ENCODE measurements at places on chromosomes 5 and 9. TPM values are rescaled to one million over a fixed set of nuclear protein-coding genes. Genes with fewer than 3 reads are reported as not detected.

ANGPTL2 gene
- total RNA-seq = 57.0 TPM

- H3K4me1 ChIP-seq = peaks cover 25% of the 10 kb centered on the region
- DNase-seq = no peak
- H3K36me3 ChIP-seq = no peaks in the 10 kb centered on the region
- H3K4me3 ChIP-seq = no peak overlapping the region
- no peak overlapping the region for H3K27ac ChIP-seq
- no peaks in the 10 kb centered on the region for H3K27me3 ChIP-seq
Measured at GRCh38 chr9:77511525-77511924, 136.6 kb downstream of the GNA14 start.

DNA sequence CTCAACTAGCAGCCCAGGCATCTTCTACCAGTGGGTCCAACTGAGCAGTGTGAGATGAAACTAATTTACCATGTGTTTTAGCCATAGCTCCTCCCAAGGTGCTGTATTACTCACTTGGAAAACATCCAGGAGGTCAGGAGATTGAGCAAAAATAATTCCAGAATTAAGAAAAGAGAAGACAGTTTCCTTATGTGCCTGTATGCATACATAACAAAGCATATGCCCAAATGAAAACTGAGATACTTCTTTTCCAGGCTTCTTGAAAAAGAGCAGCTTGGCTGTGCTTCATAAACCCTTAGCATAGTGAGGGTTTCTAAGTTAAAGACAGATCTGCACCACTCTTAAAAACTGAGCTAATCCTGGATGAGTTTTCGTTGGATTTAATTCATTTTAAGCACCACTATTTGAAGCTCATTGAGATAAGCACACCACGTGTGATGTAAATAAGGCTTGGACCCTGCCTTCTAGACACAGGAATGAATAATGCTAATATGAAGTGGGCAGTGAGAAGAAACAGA lies 119.4 kb downstream of the ADAMTS12 start:
- no peak overlapping the region for H3K27ac ChIP-seq
- no peak for DNase-seq
- no peak overlapping the region for H3K4me3 ChIP-seq
- peaks cover 32% of the 10 kb centered on the region for H3K4me1 ChIP-seq

DNA sequence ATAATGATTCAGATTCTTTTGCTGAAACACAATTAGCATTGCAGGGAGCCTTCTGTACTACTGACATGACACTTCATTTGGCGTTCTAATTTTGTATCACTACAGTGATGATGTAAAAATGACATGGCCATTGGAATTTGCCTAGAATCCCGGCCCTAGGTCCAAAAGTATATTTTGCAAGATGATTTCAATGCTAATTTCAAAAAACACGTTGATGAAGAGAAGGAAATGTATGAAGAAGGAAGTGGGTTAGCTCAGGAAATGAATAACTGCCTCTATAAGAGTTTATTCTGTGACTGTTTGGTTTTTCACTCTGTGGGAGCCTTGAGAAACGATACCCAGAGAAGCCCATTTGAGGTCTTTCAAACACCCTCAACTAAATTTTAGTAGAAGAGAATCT lies 59.3 kb downstream of the OSTF1 start:
- no peak overlapping the region for H3K4me3 ChIP-seq
- H3K4me1 ChIP-seq = no peaks in the 10 kb centered on the region
- DNase-seq = no peak
- H3K27ac ChIP-seq = no peak overlapping the region

DNA sequence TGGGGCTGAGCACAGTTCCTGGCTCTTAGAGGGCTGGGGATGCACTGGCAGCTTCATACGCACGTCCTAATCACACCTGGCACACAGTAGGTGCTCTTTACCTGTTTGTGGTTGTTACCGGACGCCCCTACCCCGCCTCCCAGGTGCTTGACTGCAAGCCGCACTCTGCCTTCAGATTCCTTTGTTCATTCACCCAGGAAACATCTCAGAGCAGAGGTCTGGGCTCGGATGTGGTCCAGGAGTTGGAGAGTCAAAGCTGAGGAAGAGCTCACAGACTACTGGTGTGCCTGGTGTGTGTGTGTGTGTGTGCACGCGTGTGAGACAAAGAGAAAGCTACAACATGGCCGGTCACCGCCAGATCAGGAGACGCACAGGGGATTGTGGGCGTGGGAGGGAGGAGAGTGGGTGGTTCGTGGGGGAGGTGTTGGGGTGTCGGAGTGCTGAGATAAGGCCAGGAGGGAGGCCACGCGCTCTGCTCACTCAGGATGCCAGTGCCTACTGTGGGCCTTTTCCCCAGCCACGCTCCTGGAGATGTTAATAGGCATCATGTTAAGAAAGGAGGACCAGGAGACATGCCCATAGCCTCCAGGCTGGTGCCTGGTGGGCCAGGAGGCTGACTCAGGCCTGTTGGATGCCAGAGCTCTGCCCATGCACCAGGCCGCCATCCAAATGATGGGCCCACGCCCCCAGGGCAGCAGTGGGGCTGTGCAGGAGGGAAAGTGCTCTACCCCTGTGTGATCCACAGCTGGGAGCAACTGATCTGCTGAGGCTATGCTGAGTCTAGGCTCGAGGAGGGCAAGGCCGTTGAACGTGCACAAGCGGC lies 39.9 kb downstream of the CRB2 start:
- no peak overlapping the region for H3K27ac ChIP-seq
- H3K4me3 ChIP-seq = no peak overlapping the region
- no peaks in the 10 kb centered on the region for H3K27me3 ChIP-seq
- no peaks in the 10 kb centered on the region for H3K4me1 ChIP-seq
- peaks cover 5% of the 10 kb centered on the region for H3K36me3 ChIP-seq

DNA sequence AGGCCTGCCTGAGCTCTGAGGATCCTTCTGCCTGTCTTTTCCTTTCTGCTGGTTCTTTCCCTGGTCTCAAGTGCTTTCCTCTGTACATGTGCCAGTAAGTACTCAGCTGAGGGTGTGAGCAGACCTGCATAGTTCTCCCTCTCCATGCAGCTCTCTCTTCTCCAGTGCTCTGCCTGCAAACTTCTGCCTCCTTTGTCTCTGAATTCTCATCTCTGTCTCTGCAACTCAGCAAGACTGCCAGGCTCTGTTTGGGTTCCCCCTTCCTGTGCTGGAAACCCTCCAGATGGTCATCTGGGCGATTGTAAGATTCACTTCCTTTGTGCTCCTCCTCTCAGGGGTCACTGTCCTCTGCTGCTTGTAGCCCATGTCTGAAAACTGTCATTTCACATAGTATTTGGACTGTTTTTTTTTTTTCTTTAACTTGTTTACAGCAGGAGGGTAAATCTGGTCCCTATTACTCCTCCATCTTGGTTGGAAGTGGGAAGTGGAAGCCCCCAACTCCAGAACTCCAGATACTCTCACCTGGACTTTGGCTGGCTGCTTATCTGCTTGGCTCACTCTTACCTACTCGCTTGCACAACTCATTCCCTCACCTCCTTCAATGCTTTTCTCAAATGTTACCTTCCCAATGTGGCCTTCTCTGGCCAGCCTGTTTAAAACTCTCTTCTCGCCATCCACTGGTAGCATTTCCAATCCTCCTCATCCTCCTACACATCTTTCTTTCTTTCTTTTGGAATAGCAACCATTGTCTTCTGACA lies 175.3 kb upstream of the TBC1D2 start:
- H3K36me3 ChIP-seq = no peaks in the 10 kb centered on the region
- no peak overlapping the region for H3K4me3 ChIP-seq
- H3K27me3 ChIP-seq = no peaks in the 10 kb centered on the region
- no peak overlapping the region for H3K27ac ChIP-seq
- DNase-seq = no peak

DNA sequence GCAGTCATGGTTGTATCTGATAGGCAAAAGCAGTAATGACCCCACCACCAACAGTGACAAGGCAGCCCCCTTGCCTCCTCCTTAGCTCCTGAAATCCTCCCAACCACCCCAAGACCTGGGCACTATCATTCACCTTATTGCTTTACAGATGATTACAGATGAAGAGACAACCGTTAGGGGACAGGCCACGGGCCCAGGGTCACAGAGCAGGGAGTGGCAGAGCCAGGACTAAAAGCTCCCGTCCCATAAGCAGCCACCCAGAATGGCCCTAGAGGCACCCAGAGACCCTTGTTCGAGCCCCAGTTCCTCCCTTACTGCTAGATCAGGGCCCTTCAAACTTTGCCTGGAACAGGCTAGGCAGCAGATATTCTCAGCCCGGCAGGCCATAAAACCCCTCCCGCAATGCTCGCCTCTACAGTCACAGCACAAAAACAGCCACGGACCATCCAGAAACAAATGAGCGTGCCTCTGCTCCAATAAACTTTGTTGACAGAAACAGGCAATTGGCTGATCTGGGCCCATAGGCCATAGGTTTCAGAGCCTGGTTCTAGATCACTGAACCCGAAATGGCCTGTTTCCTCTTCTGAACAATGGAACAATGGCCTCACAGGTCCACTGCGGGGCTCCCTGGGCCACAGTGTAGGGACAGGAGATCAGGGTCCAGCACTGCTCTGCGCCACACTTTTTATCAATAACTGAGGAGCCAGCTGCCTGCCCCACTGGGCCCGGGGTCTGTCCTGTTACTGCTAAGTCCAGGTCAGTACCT lies 67.0 kb downstream of the LRSAM1 start:
- H3K4me3 ChIP-seq = no peak overlapping the region
- H3K36me3 ChIP-seq = peaks cover 75% of the 10 kb centered on the region
- peaks cover 38% of the 10 kb centered on the region for H3K4me1 ChIP-seq
- DNase-seq = no peak

DNA sequence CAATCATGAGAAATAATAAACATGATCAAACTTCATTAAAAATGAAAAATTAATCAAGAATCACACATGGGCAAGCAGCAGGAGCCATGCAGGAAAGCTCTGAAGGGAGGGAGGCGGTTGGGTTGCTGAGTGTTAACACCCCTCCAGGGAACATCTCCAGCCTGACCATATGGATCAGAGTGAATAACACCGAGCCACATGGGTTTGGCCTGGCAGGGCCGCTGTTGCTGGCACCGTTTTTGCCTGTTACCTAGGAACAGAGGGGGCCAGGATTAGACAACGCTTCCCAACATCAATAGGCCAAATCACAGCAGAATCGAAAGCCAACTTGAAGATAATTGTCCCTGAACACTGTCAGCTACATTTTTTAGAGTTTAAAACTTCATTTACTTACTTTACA lies 160.2 kb downstream of the DENND1A start:
- no peaks in the 10 kb centered on the region for H3K4me1 ChIP-seq
- DNase-seq = no peak
- no peak overlapping the region for H3K27ac ChIP-seq
- H3K4me3 ChIP-seq = no peak overlapping the region
- H3K27me3 ChIP-seq = no peaks in the 10 kb centered on the region
- H3K36me3 ChIP-seq = no peaks in the 10 kb centered on the region
